Gastrocnemius medialis (tissue), 4 donors: ENCODE measurements at places on chromosomes 7 and 10. TPM values are rescaled to one million over a fixed set of nuclear protein-coding genes. Genes with fewer than 3 reads are reported as not detected.

GPR37 gene
- 1.1 TPM for total RNA-seq

TWIST1 gene
- total RNA-seq, result 1.9 TPM

AP5Z1 gene
- 18.1 TPM for total RNA-seq

FEZF1 gene
- not detected for total RNA-seq

SRRM3 gene
- total RNA-seq, result 0.53 TPM

DEPP1 gene
- total RNA-seq, result 83.4 TPM

MUC12 gene
- total RNA-seq, result not detected

RBP4 gene
- total RNA-seq, result 16.2 TPM

MEOX2 gene
- total RNA-seq, result 4.3 TPM

FASTK gene
- 151 TPM for total RNA-seq

PRPS1L1 gene
- not detected for total RNA-seq

GIMAP8 gene
- total RNA-seq, result 7.7 TPM

KLF6 gene
- 41.7 TPM for total RNA-seq
